ENCODE measurements at places on chromosomes 3 and 15.
A peak's percentile ranks its signal among the peaks of the same experiment; 100 is the strongest.

DNA sequence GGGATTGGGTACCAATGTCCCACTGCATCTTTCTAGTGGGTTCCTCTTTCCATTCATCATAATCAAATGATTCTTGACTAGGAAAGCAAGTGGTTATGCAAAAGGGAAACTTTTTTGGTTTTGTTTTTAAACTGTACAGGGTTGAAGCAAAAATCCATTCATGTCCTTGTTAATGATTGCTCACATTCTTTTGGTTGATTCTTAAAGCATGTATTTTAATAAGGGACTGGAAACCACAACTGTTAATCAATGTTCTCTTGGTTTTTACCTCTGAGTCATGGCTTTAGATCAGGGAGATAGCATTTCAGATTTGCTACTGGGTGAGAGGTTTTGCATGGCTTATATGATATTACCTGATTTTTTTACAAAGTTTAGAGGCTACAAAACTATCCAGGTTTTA, 371.7 kb upstream of the RGMA start:
- DNase-seq = no peak

DNA sequence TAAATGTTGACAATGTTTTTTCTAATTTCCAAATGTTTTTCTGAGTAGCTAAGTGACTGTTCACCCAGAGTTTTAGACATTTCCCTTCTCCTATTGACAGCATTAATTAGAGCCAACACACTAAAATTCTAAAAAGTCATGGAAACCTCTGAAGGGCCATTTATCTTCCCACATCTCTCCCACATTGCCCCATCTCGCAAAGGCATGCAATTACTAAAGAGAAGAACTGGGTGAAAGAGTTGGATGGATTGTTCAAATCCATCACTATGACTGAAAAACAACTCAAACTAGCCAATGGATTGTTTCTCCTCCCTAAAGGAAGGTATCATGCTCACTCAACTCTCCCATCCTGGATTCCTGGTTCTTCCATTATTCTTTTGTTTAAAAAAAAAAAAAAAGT, 30.0 kb upstream of the PHLDB2 start:
- DNase-seq = no peak

DNA sequence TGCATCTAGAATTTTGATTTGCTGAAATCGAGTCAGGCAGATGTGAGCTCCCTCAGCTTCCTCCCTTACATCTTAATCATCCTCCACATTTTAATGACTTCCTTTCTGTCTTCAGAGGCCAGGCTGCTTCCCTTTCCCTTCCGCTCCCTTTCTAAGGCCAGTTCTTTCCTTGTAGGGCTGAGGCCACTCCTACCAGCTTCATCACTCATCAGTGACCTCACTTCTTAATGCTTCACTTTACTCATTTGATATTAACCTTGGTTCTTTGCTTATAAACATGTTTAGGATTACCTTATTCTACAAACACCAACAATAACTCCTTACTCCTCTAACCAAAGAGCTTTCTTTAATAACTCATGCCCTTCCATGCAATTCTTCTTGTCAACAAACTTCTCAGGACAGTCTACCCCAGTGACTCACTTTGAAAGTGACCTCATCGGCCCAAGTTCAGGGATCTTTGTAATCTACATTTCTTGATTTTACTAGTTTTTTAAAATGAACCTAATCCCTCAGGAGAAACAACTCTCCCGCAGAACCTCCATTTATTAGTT, 23.9 kb downstream of the ILDR1 start:
- DNase-seq = no peak

DNA sequence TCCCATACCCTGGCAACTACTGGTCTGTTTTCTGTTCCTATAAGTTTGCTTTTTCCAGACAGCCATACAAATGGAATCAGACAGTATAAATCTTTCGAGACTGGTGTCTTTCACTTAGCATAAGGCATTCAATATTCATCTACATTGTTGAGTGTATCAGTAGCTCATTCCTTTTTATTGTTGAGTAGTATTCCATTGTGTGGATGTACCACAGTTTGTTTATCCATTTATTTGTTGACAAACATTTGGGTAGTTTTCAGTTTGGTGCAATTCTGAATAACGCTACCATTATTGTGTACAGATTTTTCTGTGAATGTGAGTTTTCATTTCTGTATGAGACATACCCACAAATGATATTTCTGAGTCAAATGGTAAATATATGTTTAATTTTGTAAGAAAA, 35.4 kb downstream of the LARP6 start:
- no peak for DNase-seq

GRCh38 chr3:156720826-156721225, 46.4 kb downstream of the TIPARP start:
- DNase-seq = no peak

DNA sequence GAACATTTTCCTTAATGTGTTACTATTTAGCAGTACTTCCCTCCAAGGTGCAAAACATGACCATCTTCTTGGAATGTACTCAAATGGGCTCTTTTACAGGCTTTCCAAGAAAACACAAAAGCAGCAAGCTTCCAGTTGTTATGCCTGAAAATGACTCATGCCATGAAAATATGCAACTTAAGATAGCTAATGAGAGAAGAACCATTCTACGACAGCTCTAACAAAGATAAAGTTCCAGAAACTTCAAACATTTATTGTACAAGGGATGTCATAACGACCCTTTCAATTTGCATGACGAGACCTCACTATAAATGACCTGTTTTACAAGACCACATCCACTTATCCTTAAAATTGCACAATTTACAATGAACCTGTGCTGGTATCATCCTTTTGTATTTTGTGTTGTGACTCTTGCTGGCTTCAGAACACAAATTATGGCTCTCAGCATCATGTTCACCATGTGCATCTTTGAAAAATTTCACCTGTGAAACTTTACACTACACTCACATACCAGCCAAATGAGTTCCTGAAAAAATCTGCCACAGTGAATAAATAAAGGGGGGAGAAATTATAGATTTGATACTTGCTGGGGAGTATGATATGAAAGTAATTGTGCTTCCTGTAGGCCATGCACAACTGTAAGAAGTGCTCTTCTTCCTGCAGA, 433.7 kb downstream of the MAGI1 start:
- no peak for DNase-seq

- DNase-seq = no peak
These were observed 617.2 kb upstream of the NR2F2 start for GRCh38 chr15:95713324-95713723.

DNA sequence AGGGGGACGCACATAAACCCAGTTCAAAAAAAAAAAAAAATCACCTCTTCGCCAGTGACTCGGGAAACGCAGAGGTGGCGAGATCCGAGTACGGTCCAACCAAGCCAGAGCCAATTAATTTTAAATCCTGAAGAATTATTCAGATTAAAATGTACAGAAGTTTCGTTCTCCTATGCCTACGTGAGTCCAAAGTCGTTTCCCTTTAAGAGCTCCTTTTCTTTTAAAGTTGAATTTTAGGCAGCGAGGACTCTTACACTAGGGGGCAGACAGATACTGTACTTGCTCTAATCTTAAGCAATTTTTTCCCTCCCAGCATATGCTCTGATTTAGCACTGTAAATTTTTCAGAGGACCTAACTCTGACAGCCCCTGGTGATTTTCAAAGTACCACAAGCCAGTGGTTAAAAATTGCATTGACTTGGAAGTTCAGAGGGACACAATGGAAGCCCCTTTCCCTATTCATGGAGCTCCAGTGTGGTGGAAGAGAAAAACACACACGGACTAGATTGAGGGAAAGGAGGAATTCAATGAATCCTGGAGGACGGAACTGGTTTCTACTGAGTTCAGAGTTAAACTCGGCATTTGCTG, 3.3 kb upstream of the NR2F2 start:
- DNase-seq = peak; percentile 84

GRCh38 chr3:73999501-73999900, 374.8 kb upstream of the PDZRN3 start:
- DNase-seq = no peak

DNA sequence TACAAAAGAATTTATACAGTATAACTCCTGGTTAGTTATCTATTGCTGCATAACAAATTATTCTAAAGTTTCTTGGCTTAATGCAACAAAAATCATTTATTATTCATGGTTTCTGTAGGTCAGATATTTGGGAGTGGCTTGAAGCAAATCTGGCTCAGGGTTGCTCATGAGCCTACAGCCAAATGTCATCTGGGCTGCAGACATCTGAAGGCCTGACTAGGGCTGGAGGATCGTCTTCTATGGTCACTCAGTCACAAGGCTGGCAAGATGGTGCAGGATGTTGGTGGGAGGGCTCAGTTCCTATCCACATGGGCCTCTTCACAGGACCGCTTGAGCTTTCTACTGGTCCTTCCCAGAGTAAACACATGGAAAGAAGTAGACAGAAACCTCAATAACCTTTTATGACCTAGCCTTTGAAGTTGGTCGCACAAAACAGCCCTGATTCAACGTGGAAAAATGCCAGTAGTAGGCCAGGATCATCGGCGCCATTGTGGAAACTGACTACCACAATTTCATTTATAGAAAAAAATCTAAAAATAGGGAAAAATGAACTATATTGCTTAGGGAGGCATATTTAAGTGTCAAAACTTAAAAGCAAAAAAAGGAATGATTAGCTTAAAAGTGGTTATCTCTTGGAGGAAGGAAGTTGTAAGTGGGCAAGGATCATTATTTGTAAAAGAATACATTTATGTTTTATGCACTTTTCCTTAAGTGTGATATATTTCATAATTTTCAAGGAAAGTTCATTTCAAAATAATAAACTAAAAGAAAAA, 9.9 kb upstream of the MITF start:
- DNase-seq = no peak

DNA sequence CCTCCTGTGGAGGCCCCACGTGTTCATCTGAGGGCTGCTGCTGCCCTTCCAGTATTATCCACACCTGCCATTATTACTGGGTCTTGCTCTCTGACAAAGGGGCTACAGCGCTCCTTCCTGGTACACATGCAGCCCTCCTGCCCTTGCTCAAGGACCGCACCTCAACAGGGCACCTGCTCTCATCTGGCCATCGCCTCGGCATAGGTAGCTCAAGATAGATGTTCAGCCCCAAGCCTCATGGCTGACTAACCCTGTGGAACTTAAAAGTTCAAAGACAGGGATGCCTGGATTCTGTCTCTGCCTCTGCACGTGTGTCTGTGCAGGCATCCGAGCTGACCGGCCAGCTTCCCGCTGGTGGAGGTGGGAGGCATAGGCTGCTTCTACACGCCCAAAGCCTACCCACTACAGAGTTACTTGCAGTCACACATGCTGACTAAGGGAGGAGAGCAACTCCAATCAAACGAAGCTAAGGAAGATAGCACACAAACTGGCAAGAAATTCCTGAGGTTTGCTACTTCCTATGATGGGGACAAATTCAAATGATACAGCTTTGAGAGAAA, 152.5 kb upstream of the ATP10A start:
- DNase-seq = no peak

- no peak for DNase-seq
These were observed 45.2 kb downstream of the GRIP2 start for GRCh38 chr3:14494973-14495300.

- DNase-seq = no peak
These were observed 2.6 kb upstream of the ALCAM start for GRCh38 chr3:105364128-105364527.

Measured in right lung (tissue), 10 donors.